Renal cortical epithelial cell (primary cell): ENCODE measurements at places on chromosomes 5 and 9.

DNA sequence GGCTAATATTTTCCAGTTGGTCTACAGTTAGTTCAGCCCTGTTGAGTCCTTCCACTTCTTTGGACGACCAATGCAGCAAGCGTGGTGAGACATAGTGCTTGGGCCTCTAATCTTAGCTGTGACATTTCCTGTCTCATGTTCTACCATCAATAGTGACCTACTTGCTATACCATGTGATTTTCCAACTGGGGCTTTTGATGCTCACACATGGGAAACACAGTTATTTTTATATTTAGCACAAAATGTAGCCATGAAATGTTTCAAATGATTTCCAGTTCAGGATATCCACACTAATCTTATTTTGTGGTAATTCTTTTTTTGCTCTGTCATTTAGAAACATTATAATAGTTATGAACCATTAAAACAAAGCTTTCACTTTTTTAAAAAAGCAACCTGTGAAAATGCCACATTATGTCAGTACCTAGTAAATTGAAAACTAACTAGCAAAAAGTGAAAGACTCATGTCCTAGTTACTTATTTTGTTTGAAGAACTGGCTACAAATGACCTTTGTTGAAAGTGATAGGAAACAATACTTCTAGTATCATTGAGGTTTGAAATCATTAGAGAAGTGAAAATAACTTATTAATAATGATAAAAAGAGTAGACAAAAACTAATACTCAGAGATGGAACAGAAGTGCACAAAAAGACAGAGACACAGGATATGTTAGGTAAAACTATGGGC is 18.3 kb downstream of the MARCHF3 start:
- no peak for DNase-seq

- DNase-seq: no peak
Measured at GRCh38 chr9:89747596-89747995, 142.8 kb downstream of the GADD45G start.

DNA sequence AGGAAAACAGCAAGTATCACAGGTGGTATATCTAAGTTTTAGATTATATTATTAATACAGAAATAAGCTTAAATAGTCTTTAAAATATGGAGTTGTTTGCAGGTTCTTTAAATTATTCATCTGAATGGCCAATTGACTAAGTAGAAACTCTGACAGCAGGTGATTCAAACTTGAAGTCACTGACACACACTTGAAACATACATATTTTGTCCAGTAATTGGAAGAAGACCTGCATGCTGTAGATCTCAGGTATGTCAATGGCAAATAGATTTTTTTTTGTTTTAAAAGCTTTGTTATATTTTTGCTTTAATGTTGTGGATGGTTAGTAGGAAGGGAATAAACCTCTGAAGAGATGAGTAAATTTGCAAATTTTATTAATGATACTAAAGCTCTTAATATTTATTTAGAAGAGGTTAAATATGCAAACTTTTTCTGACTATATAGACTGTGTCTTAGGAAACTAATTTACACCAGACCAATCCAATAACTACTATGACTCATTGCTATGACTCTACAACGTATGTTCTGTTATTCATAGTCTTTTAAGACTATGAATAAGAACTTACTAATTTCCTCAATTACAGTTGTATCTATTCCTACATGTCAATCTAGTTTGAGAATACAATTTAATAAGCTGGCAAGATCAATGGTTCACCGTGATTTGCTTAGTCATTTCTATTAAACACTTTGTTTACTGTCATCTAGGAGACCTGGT is 53.9 kb upstream of the RORB start:
- DNase-seq: peak; percentile 6

DNA sequence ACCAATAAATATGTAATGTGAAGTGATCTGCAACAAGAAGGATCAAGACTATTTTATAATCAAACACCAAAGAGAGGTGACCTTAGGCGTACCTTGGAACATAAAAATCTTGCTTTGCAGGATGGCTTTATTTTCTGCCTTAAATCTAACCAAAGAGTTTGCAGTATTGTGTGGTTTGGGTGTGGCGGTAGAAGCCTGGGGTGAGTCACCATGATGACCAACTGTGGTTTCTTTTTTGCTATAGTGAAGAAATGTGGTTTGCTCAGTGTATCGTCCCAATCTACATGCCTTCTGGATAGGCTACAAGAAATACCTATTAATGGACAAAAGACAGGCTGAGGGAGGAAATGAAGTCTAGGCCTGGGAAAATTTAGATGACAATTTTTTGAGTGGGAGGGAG is 5.1 kb upstream of the CAST start:
- peak; percentile 97 for DNase-seq

- no peak for DNase-seq
Measured at GRCh38 chr9:133238272-133238850, 29.3 kb upstream of the OBP2B start.

GRCh38 chr5:171840711-171841522 is 55.3 kb downstream of the SMIM23 start:
- DNase-seq: no peak

DNA sequence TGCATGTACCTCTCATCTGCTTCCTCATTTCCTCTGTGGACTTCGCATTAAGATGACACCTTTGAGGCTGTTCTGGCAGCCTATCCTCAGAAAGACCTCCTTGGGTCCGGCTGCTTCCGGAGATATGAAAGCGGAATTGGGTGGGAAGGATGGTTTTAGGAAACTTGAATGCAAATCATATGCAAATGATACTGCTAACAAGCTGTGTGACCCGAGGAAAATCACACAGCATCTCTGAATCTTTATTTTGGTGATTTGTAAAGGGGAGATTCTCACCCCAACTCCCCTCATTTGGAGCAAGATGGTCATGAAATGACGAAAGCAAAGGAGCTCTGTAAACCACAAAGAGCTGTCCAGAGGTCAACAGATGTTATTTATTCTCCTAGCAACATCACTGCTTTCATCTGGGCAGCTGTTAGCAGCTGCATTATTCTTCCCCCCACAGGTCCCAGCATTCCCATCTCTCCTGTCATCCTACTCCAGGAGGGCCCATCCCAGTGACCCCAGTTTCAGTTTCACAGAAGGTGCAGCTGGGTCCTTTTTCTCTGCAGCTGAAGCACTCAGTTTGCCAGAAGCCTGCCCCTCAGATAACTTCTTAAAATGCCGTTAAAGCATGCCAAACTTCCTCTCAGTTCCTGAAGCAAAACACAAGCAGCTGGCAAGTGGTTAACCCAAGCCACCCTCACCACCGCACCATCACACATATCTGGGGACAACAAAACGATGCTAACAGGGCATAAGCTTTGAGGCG is 269.5 kb downstream of the SEC61B start:
- DNase-seq: no peak

- no peak for DNase-seq
Measured at GRCh38 chr9:115849679-115850412, 303.7 kb upstream of the PAPPA start.

- no peak for DNase-seq
Measured at GRCh38 chr5:95426227-95426626, 35.1 kb downstream of the FAM81B start.

DNA sequence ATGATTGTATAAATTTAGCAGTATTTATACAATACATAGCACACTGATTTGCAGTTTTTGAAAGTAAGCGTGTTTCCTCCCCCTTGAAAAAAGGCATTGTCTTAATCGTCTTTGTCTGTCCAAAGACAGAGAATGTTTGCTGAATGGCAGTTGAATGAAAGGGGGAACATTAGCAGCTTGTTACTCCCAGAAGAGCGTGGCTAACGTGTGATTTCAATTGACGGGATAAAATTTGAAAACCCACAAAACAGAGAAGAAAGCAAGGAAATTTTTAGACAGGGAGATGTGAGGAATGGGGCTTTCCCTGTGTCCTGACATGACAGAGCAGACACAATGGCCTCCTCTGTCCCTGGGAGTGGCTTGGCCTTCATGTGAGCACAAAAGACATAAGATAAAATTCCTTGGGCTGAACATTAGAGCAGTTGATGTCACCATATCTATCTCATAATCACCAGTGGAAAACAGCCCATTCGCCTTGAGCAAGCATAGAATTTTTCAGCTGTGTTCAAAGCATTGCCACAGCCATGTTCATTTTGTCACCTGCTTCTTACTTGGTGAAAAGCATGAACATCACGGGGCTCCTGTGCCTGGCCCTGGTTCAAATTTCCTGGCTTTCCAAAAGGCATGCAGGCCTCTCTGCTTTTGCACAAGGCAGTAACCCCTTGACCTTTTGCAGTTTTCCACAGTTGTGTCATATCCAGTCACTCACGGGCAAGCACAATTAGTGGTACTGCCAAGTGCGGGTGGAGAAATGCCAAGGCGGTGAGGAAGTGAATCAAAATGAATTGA is 126.9 kb downstream of the TLE1 start:
- peak; percentile 100 for DNase-seq

DNA sequence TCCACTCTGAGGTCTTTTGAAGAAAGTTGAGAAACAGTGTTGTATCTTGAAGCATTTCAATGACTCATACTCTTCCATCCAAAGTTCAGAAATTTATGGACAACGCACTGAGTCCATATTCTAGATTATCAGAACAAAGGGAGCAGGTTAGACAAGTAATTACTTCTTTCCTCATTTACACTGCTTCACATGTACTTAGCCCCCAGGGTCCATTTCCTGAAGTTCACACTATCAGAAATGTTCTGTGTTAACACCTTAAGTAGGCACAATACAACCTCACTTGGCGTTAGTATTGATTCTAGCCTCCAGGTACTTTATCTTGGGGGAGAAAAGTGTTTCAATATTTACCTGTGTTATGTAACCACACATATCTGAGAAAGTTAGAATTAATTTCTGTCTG is 487.9 kb upstream of the DMAC1 start:
- DNase-seq: peak; percentile 7

- DNase-seq: no peak
Measured at GRCh38 chr9:81815781-81816180, 112.4 kb upstream of the SPATA31D4 start.

DNA sequence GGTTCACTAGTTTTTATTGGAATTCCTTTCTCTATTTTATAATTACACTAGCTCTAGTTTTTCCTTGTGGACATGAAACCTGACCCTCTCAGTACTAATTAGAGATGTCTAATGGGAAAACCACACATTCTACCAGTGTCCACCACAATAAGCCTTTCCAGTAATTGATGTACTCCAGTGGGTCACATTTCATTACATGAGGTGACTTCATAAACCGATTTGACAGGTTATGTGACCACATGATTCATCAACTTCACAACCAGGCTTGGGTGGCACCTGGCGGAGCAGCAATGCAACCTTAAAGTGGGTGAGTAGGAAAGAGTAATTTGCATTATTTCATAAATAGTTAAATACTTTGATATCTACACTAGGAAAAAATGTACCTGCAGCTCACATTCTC is 284.2 kb upstream of the ADAMTS16 start:
- DNase-seq: no peak

DNA sequence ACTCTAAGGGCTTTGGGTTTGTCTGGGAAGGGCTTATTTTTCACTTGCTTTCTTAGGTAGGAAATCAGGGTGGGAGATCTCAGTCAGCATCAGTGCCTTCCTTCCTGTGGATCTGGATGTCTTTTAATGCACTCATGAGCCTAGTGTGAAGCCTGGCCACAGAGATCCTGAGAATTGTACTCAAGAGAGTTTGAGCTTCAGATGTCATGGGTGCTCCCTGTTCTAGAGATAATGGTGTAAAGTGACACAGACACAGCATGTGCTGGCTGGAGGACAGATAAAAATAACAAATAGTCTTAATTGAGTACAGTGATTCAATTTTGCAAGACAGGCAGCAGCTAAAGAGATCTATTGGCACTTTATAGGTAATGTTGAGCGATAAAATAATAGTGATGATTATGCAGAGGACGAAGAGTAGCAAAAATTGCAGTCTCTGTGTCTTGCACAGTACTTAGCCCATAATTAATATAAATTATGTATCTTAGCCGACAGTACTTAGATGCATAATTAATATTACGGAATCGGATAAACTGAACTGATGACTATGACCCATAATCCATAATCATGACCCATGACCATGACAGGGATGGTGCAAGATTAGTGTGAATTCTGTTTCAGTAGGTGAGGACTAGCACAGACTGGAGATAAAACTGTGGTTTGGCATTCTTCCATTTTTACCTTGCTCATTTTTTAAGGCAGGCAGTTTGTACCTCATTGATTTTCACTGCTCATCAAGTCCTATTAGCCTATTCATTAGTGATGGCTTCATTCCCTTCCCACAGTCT is 408.7 kb upstream of the PIK3R1 start:
- no peak for DNase-seq

GRCh38 chr5:143106174-143106573 is 297.3 kb downstream of the NR3C1 start:
- peak; percentile 79 for DNase-seq

- DNase-seq: no peak
Measured at GRCh38 chr9:36158917-36159316, 10.3 kb upstream of the CCIN start.

DNA sequence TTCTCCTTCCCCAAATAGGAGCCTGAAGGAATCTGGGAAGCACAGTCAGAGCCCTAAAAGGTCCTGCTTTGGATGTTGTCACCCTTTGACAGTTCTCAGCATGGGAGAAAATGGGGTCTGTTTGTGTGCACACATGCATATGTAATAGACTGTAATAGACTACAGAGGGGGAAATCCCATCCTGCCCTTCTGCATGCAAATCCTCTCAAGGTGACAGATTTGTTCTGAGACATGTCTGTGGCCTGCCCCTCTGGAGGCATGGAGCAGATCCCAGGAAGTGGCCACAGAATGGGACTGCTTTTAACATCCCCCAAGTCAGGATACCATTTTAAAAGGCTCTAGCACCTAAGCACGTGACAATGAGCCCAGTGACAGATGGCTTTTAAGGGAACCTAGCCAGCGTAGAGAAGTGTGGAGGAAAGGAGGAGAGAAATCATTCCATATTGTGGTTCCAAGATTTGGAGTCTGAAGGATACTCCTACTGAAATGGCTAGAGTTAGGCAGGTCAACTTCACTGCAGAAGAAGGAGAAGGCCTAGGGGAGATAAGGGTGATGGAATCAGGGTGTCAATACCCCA is 483.5 kb downstream of the SPOCK1 start:
- DNase-seq: no peak

DNA sequence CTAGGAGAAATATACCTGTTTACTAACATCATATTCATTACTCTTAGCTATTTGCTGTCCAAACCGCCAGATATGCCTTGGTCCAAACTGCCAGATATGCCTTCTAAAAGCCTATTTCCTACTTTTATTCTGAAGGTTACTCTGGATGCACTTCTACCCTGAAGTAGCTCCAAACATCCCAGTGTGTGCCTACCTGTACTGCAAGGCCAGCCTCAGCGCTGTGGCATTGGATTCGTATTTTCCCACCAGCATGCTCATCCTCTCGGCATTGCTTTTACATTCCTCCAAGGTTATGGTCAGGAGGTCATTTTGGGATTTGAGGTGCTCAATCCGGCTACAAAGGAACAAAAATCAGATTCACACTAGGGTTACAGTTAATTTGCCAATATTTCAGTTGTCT is 94.3 kb downstream of the DCP2 start:
- no peak for DNase-seq
